Calu3 (cell line): ENCODE measurements at places on chromosomes 6 and 20. TPM values are rescaled to one million over a fixed set of nuclear protein-coding genes. Genes with fewer than 3 reads are reported as not detected.

Gene LPA
- total RNA-seq, result not detected in 2 replicates

- DNase-seq, result no peak
These were observed 20.8 kb downstream of the DUSP22 start for GRCh38 chr6:313087-313486.

Gene ANKRD66
- not detected in 2 replicates for total RNA-seq

GRCh38 chr6:158040051-158040803 lies 58.6 kb downstream of the SYNJ2 start:
- peak; percentile 36 for DNase-seq

- DNase-seq, result no peak
These were observed 37.9 kb upstream of the RNF217 start for GRCh38 chr6:124924333-124924759.

Gene PROCR
- 9.7 and 10.3 TPM in 2 replicates for total RNA-seq

DNA sequence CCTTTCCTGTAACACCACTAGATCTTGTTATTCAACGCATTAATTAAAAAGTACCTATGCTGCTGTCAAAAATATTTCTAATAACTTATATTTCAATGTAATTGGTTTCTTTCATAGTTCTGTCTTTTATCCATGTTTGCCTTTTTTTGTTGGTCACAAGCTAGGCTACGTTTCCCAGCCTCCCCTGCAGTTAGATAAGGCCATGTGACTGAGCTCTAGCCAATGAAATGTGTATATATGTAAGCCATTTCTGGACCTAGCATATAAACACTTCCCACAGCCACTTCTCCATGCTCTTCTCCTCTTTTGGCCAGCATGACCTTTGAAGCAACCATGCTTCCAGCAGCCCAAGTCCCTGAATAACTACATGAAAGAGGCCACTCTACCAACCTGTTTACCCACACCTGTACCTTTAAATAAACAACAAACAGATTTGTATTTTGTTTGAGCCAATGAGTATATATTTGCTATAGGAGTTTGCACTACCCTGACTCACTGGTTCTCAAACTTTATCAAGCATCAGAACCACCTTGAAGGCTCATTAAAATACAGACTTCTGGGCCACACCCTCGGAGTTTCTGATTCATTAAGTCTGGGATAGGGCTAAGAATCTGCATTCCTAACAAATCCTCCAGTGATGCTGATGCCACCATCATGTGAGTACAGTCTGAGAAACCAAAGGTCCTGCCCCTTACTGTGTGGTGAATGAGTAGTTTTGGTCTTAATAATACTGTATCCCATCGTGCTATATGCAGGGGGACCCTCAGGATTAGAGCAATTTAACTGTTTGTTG lies 45.6 kb upstream of the BEND6 start:
- DNase-seq, result no peak

DNA sequence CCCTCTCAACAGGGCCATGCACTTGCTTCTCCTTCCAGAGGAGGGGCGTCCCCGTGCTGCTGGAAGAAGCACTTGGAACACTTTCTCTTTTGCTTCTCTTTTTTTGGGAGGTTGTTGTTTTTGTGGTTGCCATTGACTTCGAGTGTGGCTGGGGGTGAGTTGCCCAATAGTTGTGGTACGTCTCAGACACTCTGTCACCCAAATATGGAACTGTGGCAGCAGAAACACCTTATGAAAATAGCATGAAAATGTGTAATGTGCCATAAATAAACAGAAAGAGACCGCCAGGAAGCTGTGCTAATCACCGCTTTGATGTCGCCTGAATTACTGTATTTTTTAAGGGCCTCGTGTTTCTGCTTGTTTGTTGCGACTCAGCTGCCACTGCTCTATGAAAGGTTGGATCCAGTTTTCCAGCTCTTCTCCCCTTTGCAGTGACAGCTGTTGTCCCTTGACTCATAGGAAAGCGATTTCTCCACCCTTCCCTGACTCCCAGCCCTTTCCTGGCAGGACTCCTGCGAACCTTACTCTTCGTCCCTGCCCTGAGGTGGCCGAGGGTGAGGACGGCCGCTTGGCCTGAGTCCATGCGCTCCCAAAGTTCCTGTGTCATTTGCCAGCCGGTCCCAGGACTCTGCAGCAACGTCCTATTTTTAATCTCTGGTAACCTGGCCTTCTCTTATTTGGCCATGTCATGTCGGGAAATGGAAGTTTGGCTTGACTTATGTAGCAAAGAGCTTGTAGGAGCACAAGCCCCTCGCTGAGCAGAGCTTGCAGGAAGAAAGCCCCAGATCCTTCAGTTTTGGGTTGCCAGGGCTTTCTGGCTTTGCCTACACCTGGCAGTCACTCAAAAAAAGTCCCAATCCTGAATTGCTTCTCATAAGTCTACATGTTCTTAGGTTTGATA lies 694.6 kb downstream of the QKI start:
- no peak for DNase-seq

DNA sequence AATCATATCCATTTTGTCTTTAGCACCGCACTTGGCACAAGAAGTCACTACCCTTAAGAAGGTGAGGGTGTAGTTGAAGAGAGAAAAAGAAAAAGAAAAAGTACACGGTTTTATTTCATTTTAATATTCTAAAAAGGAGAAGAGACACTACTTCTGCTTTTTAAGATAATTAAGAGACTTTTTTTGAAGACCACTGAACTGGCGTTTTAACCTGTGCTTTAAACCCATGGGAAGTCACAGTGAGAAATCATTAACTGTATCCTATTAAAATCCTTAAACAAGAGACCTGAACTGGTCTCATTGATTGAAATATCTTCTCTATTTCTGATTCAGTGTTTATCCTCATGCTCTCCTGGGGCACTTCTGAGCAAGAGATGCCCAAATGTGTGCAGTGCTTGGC lies 243.5 kb downstream of the TMEM242 start:
- no peak for DNase-seq

DNA sequence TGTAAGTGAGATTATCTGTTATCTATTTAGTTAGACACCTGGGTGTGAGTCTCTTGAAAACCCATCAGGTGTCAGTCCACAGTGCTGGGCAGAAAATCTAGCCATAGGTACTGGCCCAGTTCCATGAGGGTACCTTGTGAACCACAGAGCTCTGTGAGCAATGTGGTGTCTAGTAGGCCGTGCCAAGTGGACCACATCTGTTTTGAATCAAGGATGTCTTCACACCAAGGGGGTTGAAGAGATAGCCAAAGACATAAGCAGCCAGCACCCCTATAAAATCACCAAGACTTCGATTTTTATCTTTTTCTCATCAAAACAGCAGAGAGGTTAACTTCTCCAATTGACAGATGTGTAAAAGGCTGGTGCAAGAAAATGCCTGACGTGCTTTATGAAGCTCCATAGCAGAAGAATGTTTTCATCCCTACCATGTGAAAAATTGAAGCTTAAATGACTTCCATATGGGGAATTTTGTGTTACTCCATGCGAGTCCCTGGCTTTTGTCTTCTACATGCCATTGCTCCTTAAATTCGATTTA lies 368.7 kb downstream of the HAO1 start:
- DNase-seq, result no peak

- no peak for DNase-seq
These were observed 102.6 kb downstream of the SPTLC3 start for GRCh38 chr20:13111249-13111911.

DNA sequence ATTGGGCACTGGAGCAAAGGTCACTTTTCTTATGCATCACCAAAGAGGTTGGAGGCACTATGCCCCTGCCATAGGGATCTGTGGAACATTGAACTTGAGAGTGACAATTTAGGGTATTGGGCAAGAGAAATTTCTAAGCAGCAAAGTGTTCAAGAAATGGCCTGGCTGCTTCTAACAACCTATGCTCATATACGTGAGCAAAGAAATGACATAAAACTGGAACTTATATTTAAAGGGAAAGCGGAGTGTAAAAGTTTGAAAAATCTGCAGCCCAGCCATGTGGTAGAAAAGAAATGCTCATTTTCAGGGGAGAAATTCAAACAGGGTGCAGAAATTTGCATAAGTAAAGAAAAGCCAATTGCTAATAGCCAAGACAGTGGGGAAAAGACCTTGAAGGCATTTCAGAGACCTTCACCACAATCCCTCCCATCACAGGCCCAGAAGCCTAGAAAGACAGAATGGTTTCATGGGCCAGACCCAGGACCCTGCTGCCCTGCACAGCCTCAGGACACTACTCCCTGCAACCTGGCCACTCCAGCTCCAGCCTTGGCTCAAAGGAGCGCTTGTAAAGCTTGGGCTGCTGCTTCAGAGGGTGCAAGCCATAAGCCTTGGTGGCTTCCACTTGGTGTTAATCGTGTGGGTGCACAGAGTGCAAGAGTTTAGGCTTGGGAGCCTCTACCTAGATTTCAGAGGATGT lies 24.4 kb downstream of the NCR2 start:
- DNase-seq, result no peak

- DNase-seq, result no peak
These were observed 28.8 kb downstream of the PDE7B start for GRCh38 chr6:135880066-135880972.

DNA sequence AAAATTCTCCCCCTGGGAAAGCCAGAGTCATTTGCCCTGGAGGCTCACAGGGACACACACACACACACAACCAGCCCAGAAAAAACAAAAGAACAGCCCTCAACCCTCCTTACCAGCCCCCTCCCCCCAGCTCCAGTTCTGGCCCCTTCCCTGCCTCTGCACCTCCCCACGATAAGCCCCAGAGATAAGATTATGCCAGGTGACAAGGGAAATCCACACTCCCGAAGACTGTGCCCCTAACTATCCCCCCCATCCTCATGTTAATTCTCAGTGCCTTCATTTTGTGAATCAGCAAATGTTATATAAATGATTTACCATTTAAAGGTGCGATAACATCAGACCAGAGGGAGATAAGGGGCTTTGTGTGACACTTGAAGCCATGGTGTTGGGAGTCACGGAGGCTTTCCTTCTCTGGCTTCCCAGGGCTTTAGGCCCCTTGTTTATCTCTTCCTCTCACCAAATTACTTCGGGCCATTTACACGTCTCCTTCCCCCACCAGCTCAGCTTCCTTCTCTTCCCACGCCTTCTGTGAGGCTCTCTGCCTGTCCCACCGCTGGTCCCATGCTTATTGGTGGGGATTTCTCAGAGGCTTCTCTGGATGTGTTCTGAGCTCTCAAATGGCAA lies 12.5 kb upstream of the FOXC1 start:
- no peak for DNase-seq

Gene SYTL3
- 14.2 and 15.0 TPM in 2 replicates for total RNA-seq
